ENCODE measurements at places on chromosomes 12 and 14.
A peak's percentile ranks its signal among the peaks of the same experiment; 100 is the strongest.

GRCh38 chr12:86729739-86730138, 473.5 kb upstream of the MGAT4C start:
- DNase-seq, result peak; percentile 28

GRCh38 chr12:52441320-52441911, 7.2 kb upstream of the KRT75 start:
- DNase-seq, result no peak

DNA sequence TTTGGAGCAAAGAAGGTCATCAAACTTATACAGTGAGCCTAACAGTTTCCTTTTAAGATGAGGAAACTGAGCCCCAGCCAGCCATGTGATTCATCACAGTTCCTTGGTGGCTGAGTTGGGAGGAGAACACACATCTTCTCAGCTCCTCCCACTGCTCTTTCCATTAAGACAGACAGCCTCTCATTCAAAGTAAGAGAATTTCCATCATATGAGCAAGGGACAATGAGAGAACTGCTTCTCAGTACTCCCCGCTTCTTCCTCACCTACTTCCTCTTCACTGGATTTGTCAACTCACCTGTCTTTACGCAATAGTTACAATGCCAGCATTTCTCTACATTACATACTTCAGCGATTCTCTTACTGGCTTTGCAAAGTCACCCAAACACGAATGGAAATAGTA, 2.2 kb downstream of the IFNG start:
- no peak for DNase-seq

GRCh38 chr14:39324097-39324496, 90.4 kb downstream of the MIA2 start:
- DNase-seq, result no peak

GRCh38 chr12:29889737-29890136, 106.0 kb upstream of the TMTC1 start:
- DNase-seq, result no peak

DNA sequence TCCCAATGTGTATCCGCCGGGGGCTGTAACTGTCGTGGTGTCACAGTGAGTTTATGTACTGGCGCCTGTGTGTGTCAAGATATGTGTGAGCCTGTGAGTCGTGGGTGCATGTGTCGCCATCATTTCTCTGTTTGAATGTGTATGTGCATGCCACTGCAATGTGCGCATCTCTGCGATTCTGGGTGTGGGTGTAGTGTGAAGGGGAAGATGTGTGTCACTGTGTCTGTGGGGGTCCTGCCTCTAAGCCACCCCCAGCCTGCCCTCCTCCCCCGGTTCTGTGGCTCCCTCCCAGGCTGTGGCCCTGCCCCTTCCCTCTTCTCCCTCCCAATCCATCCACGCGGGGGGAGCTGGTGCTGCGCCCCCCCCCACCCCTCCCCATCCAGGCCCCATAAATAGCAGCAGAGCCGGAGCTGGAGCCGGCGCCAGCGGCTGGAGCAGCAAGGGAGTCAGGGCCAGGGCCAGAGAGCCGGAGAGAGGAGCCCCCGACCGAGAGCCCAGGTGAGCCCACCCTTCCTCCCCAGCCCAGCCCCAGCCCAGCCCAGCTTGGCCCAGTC, at the start of gene CPNE6:
Gene CPNE6 (plus strand): TSS at position 419 of the 554 bp plus-strand sequence. CDS start 1,375 bp downstream, outside the sequence.
- no peak for DNase-seq

GRCh38 chr12:15719230-15719629, 70.0 kb downstream of the EPS8 start:
- no peak for DNase-seq

GRCh38 chr12:26276709-26277108, 81.3 kb downstream of the SSPN start:
- no peak for DNase-seq

DNA sequence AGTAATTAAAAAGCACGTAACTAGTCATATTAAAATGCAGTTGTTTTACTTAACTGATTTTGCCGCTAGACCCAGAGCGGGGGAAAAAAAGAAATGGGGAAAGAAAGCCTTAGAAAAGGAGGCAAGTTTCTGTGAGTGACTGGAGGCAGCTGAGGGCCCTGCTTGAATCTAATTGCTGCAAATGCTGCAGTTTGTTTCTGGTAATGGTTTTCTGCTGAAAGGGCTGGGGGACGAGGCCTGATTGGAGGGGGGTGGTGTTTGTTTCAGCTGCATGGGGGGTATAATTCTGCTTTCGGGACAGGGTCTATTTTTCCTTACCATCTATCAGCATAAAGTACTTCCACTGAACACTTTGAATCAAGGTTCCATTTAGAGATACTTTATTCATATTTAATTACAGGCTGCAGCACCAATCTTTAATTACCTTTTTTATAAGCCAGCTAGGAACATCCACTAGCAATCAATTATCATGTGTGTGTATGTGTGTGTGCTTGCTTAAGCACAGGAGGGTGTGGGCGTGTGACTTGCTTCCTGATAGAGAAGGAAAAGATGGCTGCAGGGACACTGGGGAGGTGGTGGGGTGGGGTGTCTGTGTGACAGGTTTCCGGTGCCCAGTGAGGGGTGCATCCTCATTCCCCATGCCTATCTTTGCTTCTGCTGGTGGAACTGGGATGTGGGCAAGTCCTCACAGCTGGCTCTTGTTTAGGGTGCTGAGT, 83.4 kb downstream of the ADCK1 start:
- peak; percentile 3 for DNase-seq

GRCh38 chr12:22059976-22060647, 14.1 kb downstream of the CMAS start:
- no peak for DNase-seq

DNA sequence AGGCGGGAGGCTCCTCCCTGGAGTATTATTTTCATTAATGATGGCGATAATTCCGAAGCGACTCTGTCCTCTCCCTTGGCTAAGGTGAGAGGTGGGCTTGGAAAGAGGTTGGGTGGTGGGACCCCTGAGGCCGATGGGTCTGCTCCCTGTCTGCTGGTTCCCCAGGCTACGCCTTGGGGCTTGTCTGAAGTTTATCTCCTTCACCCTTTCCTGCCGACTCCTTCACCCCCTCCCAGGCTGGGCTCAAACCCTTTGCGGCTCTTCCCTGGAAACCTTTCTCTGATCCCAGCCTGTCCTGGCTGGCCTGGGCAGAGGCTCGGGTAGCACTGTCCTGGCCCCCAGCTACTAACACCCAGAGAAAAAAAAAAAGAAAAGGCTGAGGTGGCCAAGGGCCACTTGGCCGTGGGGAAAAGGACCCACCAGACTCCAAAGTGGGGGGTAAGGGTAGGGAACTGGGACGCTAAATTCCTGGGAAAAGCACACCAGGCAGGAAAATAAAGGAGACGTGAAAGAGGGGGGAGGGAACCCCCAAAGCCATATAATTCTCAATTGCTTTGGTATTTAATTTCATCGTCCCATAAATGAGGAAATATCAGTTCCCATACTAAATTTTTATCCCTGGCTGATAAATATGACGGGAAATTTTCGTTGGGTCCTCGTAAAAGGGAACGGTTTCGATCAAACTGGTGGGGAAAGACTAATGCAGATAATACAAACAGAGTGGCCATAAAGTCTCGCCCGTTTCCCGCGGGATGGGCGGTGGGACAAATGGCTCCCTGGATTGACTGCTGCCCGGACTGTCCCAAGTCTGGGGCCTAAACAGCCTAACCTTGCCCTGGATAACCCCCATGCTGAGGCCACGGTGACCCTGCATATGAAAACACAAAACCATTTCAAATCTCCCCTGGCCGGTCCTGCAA, 2.0 kb upstream of the HOXC10 start:
- DNase-seq, result no peak

GRCh38 chr12:72084880-72085279, 146.2 kb downstream of the TPH2 start:
- no peak for DNase-seq

DNA sequence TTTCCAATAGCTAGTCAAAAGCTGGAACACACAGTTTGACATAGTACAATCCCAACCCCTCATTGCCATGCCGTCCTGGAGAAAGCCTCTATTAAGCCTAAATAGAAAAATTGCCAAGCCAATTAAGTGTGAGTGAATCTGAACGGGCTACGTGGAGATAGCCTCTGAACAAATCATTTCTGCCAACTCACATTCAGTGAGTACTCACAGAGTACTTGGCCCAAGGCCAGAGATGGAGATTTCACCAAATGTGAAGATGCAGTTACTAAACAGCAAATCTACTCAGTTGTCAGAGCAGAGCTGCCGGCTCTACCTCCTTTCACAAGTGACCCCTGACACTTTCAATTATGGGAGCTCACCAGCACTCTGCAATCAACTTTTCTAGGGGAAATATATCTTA, 350.0 kb downstream of the GALC start:
- peak; percentile 0 for DNase-seq

GRCh38 chr12:128033473-128033872, 233.5 kb upstream of the TMEM132C start:
- DNase-seq, result no peak

GRCh38 chr14:61388976-61389576, 67.7 kb downstream of the PRKCH start:
- no peak for DNase-seq
